Urinary bladder (tissue), 4 donors: ENCODE measurements at places on chromosomes 2 and 18.

DNA sequence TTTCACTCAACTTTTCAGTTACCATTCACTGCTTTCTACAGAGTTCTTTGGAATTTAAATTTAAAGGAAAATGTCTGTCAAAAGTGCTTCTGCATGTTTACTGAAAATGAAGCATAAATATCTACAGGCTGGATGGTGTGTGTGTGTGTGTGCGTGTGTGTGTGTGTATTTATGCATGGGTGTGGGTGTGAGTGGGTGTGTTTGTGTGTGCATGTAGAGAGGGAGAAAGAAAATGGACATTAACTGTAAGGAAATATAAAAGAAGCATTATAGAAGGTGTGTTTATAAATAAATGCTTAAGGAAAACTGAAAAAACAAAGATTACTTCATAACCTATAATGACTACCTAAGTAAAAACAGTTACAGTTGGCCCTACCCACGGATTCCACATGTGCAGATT, 43.2 kb downstream of the FANCL start:
- no peak for DNase-seq

DNA sequence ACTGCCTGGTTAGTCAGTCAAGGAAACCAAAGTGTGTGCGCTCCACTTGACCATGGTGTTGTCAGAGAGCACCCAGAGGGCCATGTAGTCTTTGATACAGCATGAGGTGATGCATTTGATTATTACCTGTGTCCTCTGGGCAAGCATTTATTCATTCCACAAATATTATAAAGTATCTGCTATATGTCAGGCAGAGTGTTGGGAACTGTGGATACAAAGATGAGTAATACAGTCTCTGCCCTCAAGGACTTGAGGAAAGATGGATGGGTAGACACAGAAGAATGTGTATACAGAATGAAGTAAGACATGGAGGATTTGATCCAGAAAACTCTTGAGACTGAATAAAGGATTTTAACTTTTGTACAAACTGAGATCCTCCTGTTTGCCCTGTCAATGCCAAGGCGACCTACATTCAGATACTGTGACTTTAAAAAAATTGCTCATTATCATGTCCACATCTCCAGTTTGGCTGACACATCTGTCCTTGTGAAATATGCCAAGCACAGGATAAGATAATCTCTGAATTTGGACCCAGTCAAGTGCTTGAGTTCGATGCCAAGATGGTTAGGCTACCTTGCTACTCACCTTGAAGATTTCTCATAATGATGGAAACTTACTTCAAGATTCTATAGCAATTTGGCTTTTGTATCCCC, 50.8 kb downstream of the ACYP2 start:
- DNase-seq = no peak

GRCh38 chr2:43879261-43879660, 40.5 kb downstream of the ABCG8 start:
- DNase-seq = no peak

- DNase-seq = no peak
Observed at GRCh38 chr2:189439342-189439741, 1.9 kb upstream of the WDR75 start.

DNA sequence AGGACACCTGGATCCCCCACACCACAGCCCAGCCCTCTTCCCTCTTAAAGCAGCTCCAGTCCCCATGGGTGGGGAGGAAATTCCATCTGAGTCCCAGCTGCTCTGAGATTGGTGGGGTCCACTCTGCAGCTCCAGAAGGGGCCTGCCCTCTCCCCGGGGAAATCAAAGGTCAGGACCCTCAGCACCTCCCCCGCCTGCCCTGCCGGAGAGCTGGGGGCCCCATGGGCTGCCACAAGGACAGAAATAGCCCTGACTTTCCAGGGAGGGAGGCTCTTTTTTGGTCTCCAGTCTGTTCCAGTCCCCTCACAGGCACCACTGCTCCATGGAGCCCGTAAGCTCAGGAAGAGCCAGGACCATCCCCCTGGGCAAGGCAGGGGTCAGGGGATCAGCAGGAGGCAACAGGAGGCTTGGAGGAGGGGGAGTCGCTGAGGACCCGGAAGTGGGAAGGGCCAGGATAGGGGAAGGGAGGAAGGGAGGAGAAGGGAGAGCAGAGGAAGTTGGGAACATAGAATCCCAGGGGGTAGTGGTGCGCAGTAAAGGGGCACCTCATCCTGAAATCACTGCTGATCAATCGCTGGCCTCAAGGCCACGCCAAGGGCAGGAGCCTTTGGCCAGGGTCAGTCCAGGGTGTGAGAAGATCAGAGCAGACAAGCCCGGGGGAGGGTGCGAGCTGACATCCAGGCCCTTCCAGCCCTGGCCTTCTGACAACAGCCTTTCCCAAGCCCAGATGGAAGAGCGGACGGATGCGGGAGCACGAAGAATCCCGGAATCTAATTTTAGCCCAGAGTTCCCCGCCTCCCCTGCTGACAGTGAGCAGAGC, 7.6 kb downstream of the ADRA2B start:
- no peak for DNase-seq

- DNase-seq = no peak
Observed at GRCh38 chr2:180876506-180876905, 103.9 kb upstream of the UBE2E3 start.

DNA sequence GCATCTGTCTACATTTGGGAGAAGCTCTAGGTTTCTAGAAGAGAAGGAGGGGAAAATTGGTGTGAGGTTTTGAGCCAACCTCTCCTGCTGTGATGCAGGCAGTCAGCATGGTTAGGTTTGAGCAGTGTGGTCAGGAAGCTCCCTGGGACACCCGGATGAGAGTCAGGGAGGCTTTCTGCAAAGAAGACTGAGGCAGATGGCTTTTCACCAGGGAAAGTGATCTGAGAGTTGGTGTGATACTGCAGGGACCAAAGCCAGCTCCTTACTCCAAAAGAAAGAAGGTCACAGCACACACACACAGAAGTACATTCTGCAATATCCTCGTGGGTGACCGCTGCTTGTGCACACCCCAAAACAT, 75.8 kb upstream of the BCL11A start:
- no peak for DNase-seq

GRCh38 chr2:153770359-153770991, 101.2 kb upstream of the GALNT13 start:
- no peak for DNase-seq

- no peak for DNase-seq
Observed at GRCh38 chr2:47004905-47005495, 89.4 kb upstream of the MCFD2 start.

- DNase-seq = no peak
Observed at GRCh38 chr2:212975333-212975732, 176.1 kb downstream of the IKZF2 start.

DNA sequence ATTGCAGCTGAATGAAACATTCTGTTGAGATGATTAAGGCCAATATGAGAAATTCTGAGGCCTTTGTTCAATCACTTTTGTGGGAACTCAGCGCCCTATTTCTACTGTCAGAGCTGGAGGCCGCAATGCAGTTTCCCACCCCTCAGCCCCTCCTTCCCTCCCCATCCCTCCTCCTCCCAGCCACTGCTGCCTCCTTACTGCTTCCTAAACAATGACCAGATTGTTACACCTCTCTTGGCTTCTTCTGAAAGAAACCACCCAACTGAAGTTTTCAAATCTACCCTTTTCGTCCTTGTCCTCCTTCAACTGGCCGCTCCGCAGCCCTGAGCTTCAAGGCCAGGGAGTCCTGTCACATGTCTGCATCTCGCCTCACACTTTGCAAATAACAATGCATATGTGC, 36.7 kb upstream of the MAPK4 start:
- no peak for DNase-seq

GRCh38 chr2:24490181-24490689, 819 bp upstream of the NCOA1 start:
- DNase-seq = no peak

DNA sequence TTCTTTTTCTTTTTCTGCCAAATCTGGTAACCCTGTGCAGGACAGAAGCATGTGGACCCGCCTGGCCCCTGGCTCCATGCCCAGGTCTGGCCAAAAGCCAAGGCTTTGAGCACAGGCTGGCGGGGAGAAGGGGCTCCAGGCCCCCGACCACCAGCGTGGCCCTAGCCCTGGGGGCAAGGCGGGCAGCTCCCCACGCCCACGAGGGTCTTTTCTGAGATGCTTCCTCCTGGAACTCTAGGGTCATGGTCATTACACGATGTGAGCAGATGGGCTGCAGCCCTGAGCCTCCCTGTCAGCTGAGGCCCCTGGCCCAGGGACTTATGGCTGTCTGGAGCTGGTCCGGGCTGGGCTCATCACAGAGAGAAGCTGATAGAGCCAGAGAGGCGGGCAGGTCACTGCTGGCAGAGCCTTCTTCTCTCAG, 5.7 kb upstream of the OTOS start:
- no peak for DNase-seq

DNA sequence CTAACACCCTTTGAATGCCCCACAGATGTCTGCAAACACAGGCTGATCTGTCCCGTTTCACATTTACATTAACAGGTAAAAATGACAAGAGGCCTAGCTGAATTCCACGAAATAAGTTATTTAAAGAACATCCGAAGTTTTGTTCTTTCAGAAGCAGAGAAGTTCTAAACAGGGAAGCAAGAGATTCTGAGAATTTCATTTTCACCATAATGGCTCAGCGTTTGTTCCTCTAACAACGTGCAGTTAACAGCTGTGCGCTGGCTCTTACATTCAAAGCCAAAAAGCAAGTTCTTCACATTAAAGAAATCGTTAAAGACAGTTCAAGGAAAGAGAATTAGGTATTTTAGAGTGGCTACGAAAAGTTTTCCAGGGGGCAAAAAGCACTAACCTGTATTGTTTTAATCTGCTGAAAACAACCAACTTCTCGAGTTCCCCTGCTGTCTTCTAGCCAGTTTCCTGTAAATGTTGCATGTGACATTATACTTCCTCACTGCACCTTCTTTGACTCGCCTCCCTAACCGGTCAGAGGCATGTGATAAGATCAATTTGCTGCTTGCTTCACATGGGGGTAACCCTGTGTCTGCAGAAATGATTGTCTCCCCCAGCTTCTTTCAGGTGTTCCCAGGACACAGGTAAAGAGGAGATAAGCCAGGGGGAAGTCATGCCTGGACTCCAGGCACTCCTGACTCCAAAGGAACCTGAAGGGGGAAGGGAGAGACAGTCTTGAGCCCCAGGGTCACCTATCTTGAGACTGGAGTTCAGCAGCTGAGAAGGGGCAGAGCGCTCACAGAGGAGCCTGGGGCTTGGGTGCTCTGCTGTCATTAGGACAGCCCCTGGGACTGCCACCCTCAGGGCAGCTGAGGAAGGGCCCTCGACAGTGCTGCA, 36.8 kb upstream of the WIPF1 start:
- no peak for DNase-seq

DNA sequence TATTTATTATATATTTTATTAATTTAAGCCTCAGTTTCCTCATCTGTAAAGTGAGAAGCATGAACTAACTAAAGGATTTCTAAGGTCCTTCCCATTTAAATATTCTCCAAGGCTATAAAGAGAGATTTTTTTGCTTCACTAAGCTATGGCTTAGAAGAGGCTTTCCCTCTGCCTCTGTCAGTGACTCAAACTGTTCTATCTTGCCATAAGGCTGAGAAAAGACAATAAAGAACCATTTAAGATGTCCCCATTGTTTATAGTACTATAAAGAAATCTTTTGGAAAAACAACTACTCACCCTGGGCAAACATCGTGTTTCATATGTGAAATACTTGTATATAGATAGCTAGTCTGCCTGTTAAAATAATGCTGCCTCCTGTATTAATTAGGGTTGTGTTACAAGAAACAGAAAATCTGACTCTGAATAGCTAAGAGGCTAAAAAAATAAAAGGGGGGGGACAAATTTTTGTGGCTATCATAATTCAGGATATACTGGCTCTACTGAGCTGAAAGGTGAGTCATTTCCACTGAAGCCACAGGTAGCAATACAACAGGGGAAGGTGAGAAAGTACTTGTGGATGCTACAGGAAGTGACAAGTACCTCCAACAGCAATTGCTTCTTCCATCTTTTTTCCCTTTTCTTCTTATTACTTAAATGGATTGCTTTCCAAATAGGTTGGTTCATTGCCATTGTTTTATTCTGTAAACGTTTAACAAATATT, 25.4 kb downstream of the EPHA4 start:
- DNase-seq = no peak

DNA sequence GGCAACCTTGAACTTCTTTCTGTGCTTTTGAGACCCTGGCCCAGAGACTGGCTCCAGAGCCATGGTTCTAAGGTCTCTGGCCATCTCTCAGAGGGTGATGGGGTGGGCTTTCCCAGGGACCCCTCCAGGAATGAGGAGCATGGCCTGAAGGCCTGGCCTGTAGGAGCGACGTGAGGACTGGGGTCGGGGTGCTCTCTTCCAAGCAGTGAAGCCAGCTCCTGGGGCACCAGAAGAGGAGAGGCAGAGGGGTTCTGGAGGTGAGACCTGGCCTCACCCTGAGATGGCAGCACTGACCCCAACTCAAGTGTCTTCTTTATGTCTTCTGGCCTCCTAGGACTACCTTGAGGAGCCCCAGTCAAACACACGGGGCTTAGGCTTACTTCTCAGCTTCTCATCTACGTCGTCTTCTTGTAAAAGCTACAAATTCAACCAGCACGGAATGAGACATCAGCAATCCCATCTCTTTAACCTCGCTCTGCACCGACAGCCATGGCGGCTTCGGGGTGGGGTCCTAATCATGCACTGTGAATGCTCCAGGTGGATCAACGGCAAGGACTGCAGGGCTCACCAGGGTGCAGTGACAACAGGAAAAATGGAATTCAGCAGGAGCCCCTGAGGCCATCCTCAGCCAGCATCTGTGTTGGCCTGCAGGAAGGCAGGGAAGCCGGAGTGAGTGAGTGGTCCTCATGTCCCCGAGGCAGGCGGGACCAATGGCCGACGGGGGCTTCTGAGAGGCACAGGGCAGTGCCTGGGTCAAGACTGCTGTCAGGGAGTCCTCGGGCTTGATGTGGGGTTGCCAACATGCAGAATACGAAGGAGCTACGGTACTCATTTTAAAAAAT, 214.1 kb downstream of the HDAC4 start:
- no peak for DNase-seq

DNA sequence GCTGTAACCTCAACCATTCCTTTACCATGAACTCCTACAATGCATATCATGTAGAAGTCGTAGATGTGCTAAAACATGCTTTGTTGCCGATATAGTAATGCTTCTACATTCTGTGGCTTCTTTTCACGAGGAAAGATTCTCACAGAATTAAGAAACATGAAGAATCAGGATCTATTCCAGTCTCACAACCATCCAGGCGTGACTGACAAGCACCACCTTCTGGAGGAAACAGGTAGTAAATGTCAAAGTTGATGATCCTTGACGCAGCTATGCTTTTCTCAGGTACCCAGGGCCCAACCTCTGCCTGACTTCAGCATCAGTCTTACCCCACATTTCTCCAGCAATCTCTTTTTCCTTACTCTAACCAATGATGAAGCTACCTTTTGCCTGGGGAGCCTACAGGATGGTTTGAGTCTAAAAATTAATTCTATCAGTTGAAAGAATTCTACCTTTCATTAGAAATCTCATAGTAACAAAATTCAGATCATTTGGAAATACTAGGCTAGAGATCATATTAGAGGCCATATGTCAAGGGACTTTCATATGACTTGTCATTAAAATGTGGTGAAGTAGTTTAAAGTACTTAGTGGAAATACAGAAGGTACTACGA, 123.3 kb upstream of the RND3 start:
- DNase-seq = no peak

- DNase-seq = no peak
Observed at GRCh38 chr2:85436836-85437487, 18.4 kb downstream of the SH2D6 start.

- no peak for DNase-seq
Observed at GRCh38 chr2:12776521-12776961, 59.8 kb downstream of the TRIB2 start.

GRCh38 chr2:60515721-60516226, 37.7 kb downstream of the BCL11A start:
- DNase-seq = no peak
